ENCODE measurements at places on chromosomes 1 and 21. TPM values are rescaled to one million over a fixed set of nuclear protein-coding genes. Genes with fewer than 3 reads are reported as not detected.

GPR89B gene
- total RNA-seq, result 4.0 TPM

EVA1C gene
- total RNA-seq, result 36.8 TPM

NPHS2 gene
- total RNA-seq, result not detected

FMO2 gene
- total RNA-seq, result not detected

JUN gene
- 43.1 TPM for total RNA-seq

SELL gene
- 0.29 TPM for total RNA-seq

CLDN19 gene
- not detected for total RNA-seq

FMN2 gene
- total RNA-seq, result 5.8 TPM

ZNF695 gene
- total RNA-seq, result 3.4 TPM

FCRL1 gene
- not detected for total RNA-seq

S100A2 gene
- 23.4 TPM for total RNA-seq

AJAP1 gene
- not detected for total RNA-seq

PEAR1 gene
- 7.8 TPM for total RNA-seq

ATP6V1G3 gene
- total RNA-seq, result not detected

CLSTN1 gene
- 63.9 TPM for total RNA-seq

FAM78B gene
- 0.38 TPM for total RNA-seq

LAD1 gene
- total RNA-seq, result 0.66 TPM

FCAMR gene
- total RNA-seq, result 0.08 TPM

BATF3 gene
- 31.4 TPM for total RNA-seq

IL22RA1 gene
- 4.4 TPM for total RNA-seq

RGSL1 gene
- total RNA-seq, result not detected

SDF4 gene
- 131 TPM for total RNA-seq

CCDC181 gene
- total RNA-seq, result 0.17 TPM

DARS2 gene
- total RNA-seq, result 47.4 TPM

TMCC2 gene
- total RNA-seq, result 3.3 TPM

KRTAP12-2 gene
- total RNA-seq, result not detected

FLG2 gene
- total RNA-seq, result not detected

RNU1-2 gene
- not detected for total RNA-seq

C1orf226 gene
- 0.73 TPM for total RNA-seq

MX2 gene
- total RNA-seq, result 0.08 TPM

GJA9 gene
- total RNA-seq, result 0.08 TPM

LRRC8B gene
- total RNA-seq, result 5.3 TPM

TNNI3K gene
- total RNA-seq, result not detected

CD247 gene
- 0.15 TPM for total RNA-seq

MCOLN3 gene
- 4.2 TPM for total RNA-seq

GUCA2A gene
- not detected for total RNA-seq

ALX3 gene
- not detected for total RNA-seq

PGLYRP4 gene
- not detected for total RNA-seq

TSPAN1 gene
- total RNA-seq, result 2.3 TPM

CBS gene
- total RNA-seq, result 12.1 TPM

BCAR3 gene
- 56.8 TPM for total RNA-seq

MCOLN2 gene
- 1.7 TPM for total RNA-seq

PLEKHO1 gene
- total RNA-seq, result 8.8 TPM

DEPDC1 gene
- 13.1 TPM for total RNA-seq

HSD17B7 gene
- 10.3 TPM for total RNA-seq

KIRREL1 gene
- 38.2 TPM for total RNA-seq

SH2D1B gene
- total RNA-seq, result 0.15 TPM

GRIK1 gene
- not detected for total RNA-seq

PLA2G2D gene
- total RNA-seq, result not detected

DCST1 gene
- not detected for total RNA-seq

FCGR3A gene
- not detected for total RNA-seq

RAB25 gene
- not detected for total RNA-seq

CHI3L2 gene
- total RNA-seq, result 0.40 TPM

CD48 gene
- total RNA-seq, result not detected

MRPS14 gene
- 26.6 TPM for total RNA-seq

GJB5 gene
- not detected for total RNA-seq
